ENCODE measurements at places on chromosomes 7 and 10.

GRCh38 chr7:12638851-12639456 is 48.5 kb upstream of the ARL4A start:
- DNase-seq, result peak; percentile 67

- no peak for DNase-seq
These were observed 102.5 kb downstream of the CYTH3 start for GRCh38 chr7:6169805-6170520.

DNA sequence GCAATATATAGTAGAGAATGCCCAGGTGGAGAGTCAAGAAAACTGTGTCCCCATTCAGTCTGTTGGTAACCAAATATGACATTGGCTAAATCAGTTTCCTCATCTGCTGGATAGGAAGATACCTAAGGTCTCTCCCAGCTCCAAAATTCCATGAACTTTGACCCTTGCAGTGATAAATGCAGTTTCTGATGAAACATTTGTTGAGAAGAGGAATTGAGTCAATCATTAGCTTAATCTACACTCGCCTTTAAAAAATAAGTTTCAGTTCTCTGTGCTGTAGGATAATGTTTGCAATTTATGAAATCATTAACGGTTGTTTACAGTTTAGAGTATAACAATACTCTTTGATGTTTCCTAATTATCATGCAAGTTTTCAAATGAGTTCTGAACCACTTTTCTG is 38.0 kb upstream of the SLC25A13 start:
- peak; percentile 12 for DNase-seq

GRCh38 chr10:43202224-43202656 is 64.0 kb downstream of the CSGALNACT2 start:
- peak; percentile 59 for DNase-seq

GRCh38 chr7:28708033-28708951 is 249.8 kb downstream of the TRIL start:
- DNase-seq, result no peak

DNA sequence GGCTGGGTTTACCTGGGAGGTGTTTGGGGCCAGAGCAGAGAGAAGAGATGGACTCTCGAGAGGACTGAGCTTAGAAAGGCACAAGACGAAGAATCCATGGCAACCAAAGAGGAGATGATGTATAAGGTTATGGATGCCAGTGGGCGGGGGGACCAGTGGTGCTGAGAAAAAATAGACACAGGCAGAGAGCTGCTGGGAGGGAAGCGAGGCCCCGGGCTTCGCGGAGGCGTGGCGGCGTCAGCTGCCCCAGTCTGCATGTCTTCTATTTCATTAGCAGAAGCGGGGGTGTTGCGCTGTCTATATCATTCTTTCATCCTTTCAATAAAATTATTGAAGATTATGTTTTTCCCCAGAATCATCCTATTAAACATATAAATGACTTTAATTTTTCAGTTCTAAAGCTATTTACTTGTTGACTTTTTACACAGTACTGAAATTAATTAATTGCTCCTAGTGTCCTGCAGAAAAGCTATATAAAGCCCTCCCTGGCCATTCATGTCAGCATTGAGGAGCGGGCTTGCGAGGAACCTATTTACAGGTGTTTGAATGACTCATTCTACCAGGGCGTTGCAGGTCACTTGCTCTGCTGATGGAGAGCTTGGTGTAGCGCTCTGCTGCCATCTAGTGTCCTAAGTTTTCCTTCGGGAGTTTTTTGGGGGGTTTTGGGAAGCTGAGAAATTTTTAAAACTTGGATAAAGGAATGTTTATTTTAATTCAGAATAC is 42.9 kb upstream of the BHLHA15 start:
- DNase-seq, result peak; percentile 20

DNA sequence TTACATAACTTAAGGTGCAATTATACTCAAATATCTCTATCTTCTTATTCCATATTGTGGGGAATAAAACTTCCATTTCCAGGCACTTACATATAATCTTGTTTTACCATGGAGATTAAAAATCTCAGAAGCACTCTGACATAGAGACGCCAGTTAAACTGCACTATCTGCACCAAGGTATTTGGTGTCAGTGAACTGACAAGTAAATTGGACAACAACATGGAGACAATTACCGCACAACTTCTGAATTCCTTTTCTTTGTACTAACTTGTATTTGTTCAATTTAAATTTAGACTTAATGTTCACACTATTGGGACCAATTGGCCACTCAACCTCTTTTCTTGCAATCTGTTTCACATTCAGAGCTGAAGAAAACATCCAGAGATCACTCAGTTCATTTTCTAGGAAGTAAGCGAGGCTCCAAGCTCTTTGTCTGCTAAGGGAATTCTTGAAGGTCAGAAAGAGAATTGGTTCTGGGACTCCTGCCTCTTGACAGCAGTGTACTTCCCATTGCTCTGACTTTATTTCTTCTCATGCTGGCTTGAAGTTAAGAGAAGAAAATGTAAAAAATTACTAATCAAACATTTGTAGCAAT is 184.7 kb downstream of the CHCHD3 start:
- no peak for DNase-seq
